ENCODE measurements at places on chromosomes 5 and 9. TPM values are rescaled to one million over a fixed set of nuclear protein-coding genes. Genes with fewer than 3 reads are reported as not detected.

SOWAHA gene
- 0.16 TPM for total RNA-seq

UAP1L1 gene
- total RNA-seq, result 5.7 TPM

PRR16 gene
- 12.0 TPM for total RNA-seq

SNCAIP gene
- 2.6 TPM for total RNA-seq

TOR2A gene
- total RNA-seq, result 14.0 TPM

CDKN2A gene
- total RNA-seq, result 8.3 TPM

HTR1A gene
- total RNA-seq, result not detected

GPX3 gene
- total RNA-seq, result 35.0 TPM

EPB41L4A gene
- 1.6 TPM for total RNA-seq

SPINK13 gene
- total RNA-seq, result not detected

OR1Q1 gene
- not detected for total RNA-seq

PAX5 gene
- total RNA-seq, result not detected

COX7C gene
- 711 TPM for total RNA-seq

PCDHGA3 gene
- 0.65 TPM for total RNA-seq

RXFP3 gene
- 0.13 TPM for total RNA-seq

LTC4S gene
- 7.0 TPM for total RNA-seq

FOXD4L3 gene
- total RNA-seq, result not detected

HEXB gene
- total RNA-seq, result 113 TPM

PCDHGA7 gene
- 0.65 TPM for total RNA-seq

FBP2 gene
- not detected for total RNA-seq

ZNF169 gene
- total RNA-seq, result 3.6 TPM

ATG10 gene
- 5.4 TPM for total RNA-seq

GMCL2 gene
- not detected for total RNA-seq

CDC20B gene
- under 0.01 TPM for total RNA-seq

SHOC1 gene
- not detected for total RNA-seq

WNT8A gene
- total RNA-seq, result not detected

CDKN2AIPNL gene
- total RNA-seq, result 39.8 TPM

SMIM23 gene
- total RNA-seq, result not detected

DRD1 gene
- not detected for total RNA-seq

EIF4E1B gene
- total RNA-seq, result not detected

ARID3C gene
- total RNA-seq, result not detected

SOX30 gene
- total RNA-seq, result not detected

EQTN gene
- not detected for total RNA-seq

TRMT10B gene
- 2.6 TPM for total RNA-seq

IL9 gene
- total RNA-seq, result not detected

PPP3R2 gene
- total RNA-seq, result not detected
